Osteocyte (in vitro differentiated cells): ENCODE measurements at places on chromosomes 16 and 17. TPM values are rescaled to one million over a fixed set of nuclear protein-coding genes. Genes with fewer than 3 reads are reported as not detected.

The CD7 gene
- 1.0 TPM in 2 replicates for total RNA-seq

DNA sequence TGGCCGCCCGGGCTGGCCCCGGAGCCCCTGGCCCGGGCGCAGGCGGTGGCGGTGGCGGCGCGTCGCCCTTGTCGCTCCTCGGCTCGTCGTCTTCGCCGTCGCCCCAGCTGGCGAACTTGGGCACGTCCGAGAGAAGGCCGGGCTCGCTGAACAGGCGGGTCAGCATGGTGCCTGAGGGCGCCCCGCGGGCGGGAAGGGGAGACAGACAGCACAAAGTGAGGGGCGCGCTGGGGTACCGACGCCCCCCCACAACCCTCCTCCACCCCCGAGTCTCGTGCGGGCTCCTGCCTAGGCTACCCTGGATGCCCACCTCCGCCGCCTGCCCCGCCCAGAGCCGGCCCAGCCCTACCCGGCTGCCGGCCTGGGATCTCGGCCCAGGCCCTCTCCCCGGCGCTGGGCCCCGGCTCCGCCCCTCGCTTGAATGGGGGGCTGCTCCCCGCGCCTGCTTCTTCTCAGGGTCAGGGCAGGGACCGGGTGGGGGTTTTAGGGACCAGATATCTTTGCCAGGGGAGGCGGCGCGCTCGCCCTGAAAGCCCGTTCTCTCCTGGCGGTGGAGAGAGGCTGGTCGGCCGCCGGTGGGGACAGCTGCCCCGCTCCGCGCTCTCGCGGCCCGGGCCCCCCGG, 1.2 kb downstream of the NEUROD2 start:
- DNase-seq = no peak

DNA sequence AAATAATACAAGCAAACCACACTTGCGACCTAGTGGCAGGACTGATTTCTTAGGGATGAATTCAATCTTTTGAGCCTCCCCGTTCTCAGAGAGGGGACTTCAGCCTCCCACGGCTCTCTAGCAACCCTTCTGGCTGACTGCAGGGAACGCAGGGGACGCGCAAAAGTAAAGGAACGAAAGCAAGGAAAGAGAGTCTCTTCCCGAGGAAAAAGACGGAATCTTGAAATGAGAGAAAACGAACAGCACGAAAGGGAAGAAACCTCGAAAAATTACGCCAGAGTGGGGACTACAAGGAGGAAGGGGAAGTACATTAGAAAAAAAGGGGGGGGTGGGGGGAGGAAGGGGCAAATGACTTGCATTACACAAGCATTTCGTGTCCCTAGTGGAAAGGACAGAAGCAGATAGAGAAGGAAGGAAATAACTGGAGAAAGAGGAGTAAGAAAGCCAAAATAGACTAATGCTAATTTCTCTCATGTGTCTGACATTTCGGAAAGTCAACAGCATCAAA, 1.2 kb downstream of the GRB2 start:
- DNase-seq = no peak

DNA sequence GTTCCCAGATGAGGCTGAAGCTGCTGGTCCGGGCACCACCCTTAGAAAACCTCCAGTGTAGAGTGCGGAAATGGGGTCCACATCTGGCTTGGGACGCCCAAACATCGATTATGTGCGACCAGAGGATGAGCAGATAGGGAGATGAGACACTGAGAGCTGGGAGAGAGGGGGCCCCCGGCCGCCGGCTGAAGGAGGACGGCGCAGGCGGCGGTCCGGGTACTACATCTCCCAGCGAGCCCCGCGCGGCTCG, 182 bp upstream of the SPECC1 start:
- DNase-seq = no peak

- peak; percentile 15 for DNase-seq
Measured at GRCh38 chr17:66570447-66571195, 264.3 kb upstream of the CACNG5 start.

DNA sequence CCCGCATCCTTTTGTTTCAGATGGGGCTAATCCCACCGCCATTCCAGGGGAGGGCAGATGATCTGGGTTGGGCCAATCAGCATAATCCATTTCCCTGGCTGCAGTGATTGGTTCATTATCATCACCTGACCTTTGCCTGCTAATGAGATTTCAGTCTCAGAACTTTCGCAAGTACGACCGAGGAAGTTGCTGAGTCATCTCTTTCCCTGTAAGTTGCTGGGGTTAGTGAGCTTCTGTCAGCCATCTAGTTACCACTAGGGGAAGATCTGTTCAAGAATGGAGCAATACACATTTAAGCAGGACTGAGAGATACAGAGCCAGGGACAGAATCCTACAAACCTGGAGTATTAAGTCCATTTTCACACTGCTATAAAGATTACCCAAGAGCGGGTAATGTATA, 65.3 kb upstream of the NUDT7 start:
- DNase-seq = no peak

The C17orf78 gene
- not detected in 2 replicates for total RNA-seq

- DNase-seq = no peak
Measured at GRCh38 chr16:85148931-85149330, 36.7 kb upstream of the CIBAR2 start.

- no peak for DNase-seq
Measured at GRCh38 chr16:76729525-76729924, 452.3 kb downstream of the CNTNAP4 start.

The NPIPB9 gene
- total RNA-seq = 2.6 and 4.2 TPM in 2 replicates

The HSD3B7 gene
- total RNA-seq = 7.5 and 7.6 TPM in 2 replicates

DNA sequence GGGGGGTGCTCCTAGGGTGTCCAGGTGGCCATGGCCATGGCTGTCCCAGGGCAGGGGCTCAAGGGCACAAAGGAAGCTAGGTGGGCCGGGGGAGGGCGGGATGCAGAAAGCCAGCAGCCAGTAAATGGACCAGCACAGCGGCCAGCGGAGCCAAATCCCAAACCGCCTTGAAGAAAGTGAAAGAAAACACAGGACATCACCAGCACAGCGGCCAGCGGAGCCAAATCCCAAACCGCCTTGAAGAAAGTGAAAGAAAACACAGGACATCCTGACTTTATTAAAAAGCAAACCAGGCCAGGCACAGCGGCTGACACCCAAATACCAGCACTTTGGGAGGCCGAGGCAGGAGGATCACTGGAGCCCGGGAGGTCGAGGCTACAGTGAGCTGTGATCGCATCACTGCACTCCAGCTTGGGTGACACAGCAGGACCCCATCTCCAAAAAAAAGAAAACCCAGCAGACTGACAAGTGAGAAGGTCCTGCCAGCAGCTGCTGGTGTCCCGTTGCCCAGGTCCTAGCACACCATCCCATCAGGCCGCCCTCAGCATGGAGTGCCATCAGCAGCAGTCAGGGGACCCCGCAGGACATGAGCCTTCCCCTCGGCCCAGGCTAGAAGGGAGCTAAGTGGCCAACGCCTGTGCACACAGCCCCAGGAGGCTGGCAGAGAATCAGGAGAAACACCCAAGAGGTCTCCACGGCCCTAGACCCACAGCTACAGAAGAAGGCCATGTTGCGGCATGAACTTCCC, 17.0 kb downstream of the SLC38A10 start:
- no peak for DNase-seq

DNA sequence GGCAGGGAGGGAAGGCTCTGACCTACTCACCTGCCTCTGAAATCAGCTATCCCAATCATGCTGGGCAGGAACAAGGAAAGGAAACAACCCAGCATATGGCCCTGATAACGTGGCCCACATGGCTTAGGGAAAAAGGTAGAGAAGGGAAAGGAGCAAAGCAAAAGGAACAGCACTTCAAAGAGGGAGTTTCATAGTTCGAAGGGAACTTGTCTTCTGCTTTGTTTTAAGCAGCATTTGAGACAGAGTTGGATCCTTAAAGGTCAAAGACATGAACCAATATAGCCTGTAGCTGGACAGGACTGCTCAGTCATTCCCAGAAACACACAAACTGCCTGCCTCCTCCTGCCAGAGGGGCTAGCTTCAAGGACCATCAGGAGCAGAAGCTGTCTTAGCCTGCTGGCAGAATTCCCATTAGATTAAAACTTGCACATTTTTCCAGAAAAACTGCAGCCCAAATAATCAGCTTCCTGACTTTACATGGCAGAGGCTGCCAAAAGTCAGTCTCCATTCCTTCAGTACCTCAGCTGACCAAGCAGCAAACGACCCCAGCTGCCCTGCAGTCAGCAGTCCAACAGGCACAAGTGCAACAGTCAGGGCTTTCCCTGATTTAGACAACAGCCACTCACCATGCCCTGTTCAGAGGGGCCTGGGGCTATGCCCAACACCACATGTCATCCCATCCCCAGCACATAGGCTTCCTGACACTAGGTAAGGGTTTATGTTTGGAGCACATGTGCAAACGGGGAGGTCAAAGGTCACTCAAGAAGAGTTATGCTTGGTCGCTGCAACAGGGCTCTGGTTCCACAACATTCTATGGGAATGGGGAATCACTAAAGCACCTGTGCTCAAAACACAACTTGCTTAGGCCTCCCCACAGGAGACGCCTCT, 32.5 kb downstream of the RANBP10 start:
- no peak for DNase-seq

- DNase-seq = no peak
Measured at GRCh38 chr17:16383216-16383615, 2.3 kb downstream of the UBB start.

The PPP1R9B gene
- 175 and 176 TPM in 2 replicates for total RNA-seq

- DNase-seq = no peak
Measured at GRCh38 chr16:12548270-12548983, 255.3 kb downstream of the CPPED1 start.

DNA sequence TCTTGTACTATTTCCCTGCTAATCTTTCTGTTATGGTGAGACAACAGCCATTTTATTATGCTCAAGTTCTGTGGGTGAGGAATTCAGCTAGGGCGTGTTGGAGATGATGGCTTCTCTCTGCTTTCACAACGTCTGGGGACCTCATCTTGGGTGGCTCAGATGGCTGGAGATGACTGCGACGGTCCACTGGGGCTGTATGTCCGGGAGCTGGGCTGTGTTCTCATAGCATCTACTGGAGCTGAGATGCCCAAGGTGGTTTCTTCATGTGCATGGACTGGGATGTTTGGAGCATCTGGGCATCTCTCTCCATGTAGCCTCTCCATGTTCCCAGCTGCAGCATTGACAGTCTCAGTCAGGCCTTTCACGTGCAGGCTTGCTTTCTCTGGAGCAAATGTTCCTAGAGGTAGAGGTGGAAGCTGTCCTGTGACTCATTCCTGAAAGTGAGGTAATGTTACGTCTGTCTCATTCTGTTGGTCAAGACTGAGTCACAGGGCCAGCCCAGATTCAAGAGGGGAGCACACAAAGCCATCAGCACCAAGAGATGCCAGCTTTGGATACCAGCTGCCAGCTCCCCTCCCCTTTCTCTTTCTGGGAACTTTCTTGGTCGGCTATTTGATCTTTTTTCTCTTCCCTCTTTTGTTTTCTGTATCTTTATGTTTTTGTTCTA, 96.2 kb downstream of the RAP1GAP2 start:
- DNase-seq = no peak

The SOX9 gene
- total RNA-seq = 1.8 and 1.9 TPM in 2 replicates

DNA sequence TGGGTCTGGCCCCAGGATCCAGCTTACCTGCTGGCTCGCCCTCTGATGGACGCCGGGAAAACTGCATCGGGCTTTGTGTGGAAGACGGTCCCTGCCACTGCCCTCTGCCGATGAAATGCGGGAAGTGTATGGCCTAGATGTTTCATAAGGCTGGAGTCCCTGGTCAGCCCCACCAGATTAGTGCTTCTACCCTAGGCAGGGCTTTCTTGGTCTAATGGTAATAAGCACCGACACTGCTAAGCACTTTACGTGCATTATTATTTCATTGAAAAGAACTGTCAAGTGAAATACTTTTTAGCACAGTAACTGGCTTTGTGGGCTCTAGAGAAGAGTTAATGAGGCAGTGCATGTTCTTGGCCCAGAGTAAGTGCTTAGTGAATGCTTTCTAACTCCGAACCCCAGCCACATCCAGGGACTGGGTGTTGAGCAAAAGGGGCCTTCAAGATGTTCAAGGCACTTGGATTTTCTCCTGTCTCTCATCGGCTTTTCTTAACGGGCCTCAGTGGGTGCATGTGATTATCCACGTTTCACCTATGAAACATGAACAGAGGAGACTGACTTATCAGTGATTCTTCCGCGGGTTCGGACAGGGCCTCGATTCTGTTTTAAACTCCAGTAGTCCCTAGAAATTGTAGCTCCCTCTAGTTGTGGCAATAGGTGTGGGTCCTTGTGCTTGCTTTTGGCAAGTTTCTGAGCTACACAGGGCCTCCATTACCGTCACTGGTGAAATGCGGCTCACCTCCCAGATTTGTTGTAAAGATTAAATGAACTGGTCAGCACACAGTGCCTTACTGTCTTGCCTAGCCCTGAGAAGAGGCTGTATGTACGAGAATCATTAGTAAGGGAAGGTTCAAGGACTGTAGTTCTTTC, 6.6 kb downstream of the TRAF4 start:
- DNase-seq = peak; percentile 97

The CBX2 gene
- total RNA-seq = 9.9 and 12.7 TPM in 2 replicates

The MYLK3 gene
- 0.24 and 0.42 TPM in 2 replicates for total RNA-seq

The RPRML gene
- not detected in 2 replicates for total RNA-seq
